Activated T-cell treated with anti-CD3 and anti-CD28 coated beads for 1 hour (primary cell): ENCODE measurements at places on chromosomes 16 and 17.

DNA sequence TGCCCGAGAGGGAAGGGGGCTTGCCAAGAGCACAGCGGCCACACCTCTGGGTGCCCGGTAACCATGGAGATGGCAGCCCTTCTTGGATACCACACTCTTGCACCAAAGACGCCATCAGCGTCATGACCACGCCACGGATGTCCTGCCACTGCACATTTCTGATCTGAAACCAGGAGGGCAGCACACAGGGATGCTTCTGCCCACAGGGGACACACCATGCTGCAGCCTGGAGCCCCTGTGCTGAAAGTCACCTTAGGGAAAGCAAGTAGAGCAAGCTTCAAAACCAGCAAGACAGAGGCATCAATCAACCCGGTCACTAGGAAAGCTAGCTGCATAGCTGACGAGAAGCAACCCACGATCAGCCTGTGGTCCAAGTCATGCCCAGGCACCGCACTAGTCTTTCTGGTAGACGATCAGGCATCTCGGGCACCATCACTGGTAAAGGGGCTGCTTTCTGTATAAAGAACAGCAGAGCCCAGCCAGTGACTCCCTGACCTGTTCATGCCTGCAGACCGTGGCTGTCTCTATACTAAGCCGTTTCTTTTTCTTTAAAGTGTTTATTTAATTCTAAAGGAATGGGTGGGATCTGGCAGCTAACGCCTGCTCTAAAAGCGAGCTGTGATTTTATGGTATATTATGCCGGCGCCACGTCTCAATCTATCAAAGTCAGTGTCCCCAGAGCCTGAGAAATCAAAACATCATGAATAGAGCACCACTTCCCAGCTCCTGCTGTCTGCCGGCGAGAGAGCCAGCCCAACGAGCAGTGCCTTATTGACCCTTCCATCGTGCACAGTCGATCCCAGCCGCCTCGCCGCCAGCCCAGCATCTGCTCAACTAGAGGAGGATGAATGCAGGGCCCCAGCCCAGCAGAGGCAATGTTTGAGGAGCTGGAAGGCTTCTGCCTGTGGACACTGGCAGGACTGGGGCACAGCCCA is 244.7 kb downstream of the RBFOX3 start:
- DNase-seq = no peak

GRCh38 chr17:48551596-48552465 is 6.9 kb upstream of the HOXB2 start:
- DNase-seq = no peak

- no peak for DNase-seq
Measured at GRCh38 chr16:75550211-75550662, 5.8 kb downstream of the TMEM231 start.

DNA sequence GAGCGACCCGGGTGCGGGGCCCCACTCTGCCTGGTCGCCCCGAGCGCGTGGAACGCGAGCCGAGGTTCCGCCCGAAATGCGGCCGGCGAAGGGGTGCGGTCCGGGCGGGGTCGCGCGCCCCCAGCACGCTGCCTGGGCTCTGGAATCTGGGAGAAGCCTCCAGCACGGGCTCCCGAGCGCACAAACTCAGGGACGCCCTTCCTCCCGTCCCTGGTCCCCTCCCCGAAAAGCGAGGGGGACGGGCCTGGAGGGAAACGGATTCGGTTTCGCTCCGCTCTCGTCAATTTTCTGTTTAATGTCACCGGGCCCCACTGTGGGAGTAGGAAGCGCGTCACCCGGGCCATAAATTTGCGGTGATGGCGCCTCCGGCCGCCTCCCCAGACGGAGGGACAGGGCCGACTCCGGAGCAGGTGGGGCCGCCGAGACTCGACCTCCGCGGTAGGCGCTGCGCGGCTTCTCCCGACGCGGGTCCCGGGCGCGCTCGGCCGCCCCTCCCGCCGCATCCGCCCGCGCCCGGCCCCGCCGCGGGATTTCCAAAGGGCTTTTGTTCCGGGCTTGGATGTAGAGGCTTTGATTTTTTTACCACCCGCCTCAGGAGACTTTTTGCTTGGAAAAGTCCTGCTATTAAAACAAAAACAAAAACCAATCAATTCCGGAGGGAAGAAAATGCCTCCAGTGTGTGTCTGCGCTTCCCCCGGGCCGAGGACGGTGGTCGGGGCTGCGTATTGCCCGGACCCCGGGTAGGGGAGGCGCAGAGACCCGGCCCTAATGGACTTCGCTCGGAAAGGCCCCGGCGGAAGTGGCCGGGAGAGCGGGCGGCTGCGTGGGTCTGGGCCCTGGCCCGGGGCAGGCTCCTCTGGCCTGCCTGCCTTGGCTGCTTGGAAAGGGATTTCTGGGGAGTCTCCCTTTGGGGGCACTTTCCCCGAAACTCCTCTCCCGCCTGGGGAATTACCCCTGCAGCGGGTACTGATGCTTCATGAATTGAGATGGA is 7.9 kb upstream of the BAHCC1 start:
- no peak for DNase-seq

- DNase-seq = no peak
Measured at GRCh38 chr16:84764970-84765369, 54.8 kb upstream of the CRISPLD2 start.

- DNase-seq = no peak
Measured at GRCh38 chr17:42272162-42272907, 3.9 kb downstream of the STAT5B start.

- no peak for DNase-seq
Measured at GRCh38 chr16:67661101-67661761, 471 bp downstream of the PARD6A start.

DNA sequence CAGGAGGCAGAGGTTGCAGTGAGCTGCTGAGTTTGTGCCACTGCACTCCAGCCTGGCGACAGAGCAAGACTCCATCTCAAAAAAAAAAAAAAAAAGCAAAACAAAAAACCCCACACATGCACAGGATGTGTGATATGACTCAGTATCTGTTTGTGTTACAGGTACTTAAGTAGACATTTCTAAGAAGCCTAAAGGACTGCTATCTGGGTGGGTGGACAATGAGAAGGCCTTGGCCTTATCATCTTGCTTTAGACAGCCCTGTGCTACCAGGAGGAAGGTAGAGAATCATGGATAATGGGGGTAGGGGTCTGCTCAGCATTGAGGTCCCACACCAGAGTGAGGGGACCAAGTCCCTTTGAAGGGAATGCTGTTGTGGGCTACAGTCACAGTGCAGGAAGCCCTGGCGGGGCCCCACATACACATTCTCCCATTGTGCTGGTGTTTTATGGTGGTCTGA is 26.7 kb downstream of the PLD6 start:
- no peak for DNase-seq

- DNase-seq = no peak
Measured at GRCh38 chr16:12210258-12210880, 233.8 kb downstream of the SNX29 start.

DNA sequence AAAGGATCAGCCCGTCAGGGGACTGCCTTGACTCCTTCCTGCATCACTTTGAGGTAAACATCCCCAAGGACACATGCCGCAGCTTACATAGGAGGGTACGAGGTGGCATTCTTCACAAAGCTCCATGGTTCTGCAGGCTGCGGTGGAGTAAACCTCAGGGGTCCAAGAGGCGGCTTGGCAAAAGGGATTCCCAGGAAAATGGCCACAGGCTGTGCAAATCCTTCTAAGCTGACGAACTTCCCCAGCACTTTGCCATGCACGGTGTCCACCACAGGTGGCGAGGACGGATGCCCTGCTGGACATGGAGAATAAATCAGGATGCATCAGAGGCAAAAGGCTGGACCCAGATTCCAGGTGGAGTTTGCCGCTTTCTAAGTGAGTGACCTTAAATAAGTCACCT is 4.2 kb downstream of the CES1 start:
- DNase-seq = no peak

DNA sequence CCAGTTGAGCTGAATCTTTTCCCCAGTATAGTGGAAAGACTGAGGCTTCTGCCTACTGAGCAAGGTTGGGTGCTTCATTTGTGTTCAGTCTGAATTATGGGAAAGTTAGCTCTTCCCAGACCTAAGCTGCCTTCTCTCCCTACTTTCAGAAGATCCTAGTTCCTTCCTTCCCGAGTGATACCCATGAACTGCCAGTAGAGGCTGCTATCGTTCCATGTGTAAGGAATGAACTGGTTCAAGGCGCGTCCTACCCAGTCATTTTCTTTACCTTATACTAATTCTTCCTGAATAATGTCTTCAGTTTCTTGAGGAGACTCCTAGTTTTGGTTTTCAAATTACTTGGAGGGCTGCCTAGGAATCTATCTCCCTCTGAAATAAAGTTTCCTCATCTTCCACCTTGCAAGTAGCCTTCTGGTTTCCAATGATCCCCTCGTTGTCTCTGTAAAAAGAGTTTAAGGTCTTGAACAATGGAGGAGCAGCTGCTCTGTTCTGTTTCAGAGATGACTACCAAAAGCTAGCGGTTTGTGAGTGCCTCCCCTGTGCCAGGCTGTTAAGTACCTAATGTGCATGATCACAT is 934 bp upstream of the AOC2 start:
- no peak for DNase-seq

- DNase-seq = no peak
Measured at GRCh38 chr17:56902348-56902747, 11.5 kb downstream of the TRIM25 start.

DNA sequence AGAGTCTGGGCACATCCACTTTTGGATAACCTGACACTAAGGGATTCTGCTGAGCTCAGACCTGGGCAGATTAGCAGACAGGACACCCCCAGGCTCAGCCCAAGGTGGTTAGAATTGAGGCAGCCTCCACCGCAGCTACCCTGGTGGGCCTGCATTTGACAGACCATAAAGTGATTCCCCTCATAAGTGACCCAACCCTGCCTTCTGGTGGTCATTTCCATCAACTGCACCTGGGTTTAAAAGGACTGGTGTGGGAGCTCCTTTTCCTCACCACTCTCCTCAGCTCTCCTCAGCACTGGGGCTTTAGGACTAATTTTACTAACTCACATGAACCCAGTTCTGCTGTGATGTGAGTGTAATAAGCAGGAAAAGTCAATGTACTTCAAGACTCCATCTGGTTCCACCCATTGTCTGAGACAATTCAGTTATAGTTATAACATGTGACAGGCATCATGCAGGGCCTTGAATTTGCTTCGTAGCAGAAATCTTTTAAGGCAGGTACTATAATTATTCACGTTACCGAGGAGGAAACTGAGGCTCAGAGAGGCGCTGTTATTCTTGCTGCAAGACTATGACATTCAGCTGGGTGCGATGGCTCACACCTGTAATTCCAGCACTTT is 42.5 kb downstream of the MYH3 start:
- DNase-seq = no peak
